ENCODE measurements at places on chromosomes 1 and 21.
A peak's percentile ranks its signal among the peaks of the same experiment; 100 is the strongest.

GRCh38 chr1:178258536-178258935, 164.6 kb downstream of the RASAL2 start:
- no peak for DNase-seq

- DNase-seq = no peak
Measured at GRCh38 chr1:64097859-64098258, 105.6 kb upstream of the UBE2U start.

DNA sequence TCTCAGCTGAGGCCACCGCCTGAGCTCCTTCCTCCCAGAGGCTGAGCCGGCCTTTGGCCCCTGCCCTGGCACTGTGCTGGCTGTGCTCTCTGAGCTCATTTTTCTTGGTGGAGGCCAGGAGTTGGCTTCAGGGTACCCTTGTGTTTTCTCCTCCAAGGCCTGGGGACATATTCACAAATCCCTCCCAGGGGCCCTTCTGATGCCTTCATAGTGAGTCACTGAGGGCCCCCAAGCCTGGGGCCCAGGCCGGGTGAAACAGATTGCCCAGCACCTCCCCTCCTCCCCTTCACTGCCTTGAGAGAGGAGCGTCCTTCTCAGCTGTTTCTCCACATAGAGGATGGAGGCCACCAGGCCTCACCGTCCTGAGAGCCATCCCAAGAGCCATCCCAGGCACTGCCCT, 105.8 kb downstream of the SIK1 start:
- no peak for DNase-seq

- no peak for DNase-seq
Measured at GRCh38 chr1:234260578-234260977, 112.7 kb upstream of the COA6 start.

GRCh38 chr21:45742247-45742646, 98.7 kb downstream of the PCBP3 start:
- DNase-seq = no peak

DNA sequence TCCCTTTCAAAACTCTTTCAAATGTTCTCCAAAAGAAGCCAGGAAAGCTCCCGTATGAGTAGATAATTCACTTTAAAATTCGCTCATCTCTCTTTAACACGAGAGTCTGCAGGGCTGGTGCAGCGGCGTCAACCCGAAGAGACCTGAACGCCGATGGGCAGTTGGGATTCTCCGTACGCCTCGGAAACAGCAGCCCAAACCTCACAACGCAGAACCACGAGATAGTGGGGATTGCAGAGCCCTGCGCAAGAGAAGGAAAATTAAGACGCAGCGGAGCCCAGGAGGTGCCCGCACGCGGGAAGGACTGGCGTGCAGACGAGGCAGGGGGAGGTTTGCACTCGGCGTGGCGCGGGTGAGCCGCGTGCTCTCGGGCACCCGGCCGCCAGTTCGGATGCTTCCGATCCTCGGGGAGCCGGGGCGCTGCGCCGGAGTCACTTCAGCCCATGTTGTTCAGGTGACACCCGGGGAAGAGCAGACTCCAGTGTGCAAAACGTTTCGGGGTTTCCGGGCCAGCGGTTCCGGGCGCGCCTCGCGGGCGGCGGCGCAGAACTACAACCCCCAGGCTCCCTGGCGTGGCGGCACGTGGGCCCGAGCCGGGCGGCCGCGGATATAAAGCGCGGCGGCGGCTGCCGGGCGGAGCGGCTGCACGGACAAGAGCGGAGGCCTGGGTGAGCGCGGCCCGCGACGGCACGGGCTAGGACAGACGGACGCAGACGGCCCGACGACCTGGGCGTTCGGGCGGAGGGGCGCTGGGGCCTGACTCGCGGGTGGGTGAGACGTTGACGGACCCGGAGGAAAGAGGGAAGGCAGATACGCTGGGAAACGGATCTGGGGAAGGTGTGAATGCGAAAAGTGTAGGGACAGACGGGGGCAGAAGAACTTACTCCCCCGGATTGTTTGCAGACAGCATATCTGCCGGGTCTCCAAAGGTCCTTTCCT, at the start of gene NPL:
Gene NPL (plus strand): TSS at position 636 of the 939 bp plus-strand sequence. CDS start 4,599 bp downstream, outside the sequence.
- peak; percentile 80 for DNase-seq

- no peak for DNase-seq
Measured at GRCh38 chr1:109931189-109931731, 20.6 kb downstream of the CSF1 start.

- no peak for DNase-seq
Measured at GRCh38 chr1:194707074-194707473, 1520.7 kb upstream of the B3GALT2 start.

- no peak for DNase-seq
Measured at GRCh38 chr1:151606384-151606783, 5.5 kb upstream of the SNX27 start.

DNA sequence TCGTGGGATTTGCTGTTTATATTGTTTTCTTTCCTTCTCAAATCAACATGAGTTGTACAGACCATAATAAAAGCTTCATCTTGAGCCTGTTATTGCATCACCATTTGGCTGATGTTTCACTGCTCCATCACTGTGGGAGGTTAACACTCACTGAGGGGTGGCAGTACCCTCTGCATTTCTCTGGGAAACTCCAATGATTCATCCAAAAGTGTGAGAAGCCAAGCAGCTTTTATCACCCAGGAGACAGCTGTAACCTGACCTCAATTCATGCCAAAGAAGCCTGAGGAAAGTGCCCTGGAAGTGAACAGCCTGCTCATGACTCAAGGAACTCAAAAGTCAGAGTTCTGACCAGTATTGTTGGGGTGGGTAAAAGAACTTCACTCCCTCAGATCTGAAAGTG, 84.1 kb downstream of the GPR88 start:
- no peak for DNase-seq

DNA sequence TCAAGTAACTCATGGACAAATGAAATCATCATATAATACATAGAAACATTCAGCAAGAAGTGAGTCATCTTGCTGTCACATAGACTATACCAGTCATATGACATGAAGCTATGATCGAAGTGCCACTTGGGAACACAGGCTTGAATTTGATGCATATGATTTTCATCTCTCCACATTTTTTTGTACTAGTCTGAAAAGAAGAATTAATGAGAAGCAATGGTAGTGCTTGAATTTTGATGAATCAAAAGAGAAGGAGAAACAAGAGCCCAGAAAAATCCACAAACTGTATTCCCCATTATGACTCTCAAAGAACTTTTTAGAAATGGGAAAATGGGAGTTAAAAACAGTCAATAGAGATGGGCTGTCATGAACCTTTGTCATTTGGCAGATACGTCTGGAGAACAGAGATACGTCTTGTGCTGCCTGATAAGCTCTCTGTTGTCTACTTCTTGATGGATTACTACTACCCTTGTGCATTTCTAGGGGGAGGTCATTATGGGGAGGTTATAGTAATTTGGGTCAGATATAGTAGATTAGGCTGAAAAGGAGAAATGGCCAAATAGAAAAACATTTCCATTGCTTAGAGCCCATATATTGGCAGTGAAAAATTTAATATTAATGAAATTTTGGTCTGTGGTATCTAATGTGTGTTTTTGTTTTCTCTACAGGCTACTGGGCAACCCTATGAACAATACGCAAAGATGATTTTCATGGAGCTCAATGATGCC, 8.0 kb upstream of the LEPR start:
- DNase-seq = no peak

DNA sequence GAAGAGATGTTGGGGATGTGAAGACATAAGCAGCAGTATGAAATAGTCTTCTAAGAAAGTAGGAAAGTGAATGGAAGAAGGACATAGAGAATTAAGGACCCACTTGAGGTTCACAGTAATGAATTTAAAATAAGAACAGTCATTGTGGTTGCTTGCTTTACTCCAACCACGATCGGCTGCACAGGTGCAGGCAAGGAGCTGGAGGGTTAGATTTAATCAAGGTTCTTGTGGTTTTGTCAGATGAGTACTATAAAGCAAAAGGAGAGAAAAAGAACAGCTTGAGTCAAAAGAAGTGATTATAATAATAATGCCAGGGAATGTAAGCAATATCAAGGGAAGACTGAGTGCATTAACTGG, 46.1 kb upstream of the RBM34 start:
- DNase-seq = peak; percentile 15

Data from T-helper 9 cell (primary cell).